ENCODE measurements at places on chromosomes 3 and 15.

- DNase-seq, result no peak
These were observed 23.3 kb downstream of the GRIP2 start for GRCh38 chr3:14516738-14517345.

DNA sequence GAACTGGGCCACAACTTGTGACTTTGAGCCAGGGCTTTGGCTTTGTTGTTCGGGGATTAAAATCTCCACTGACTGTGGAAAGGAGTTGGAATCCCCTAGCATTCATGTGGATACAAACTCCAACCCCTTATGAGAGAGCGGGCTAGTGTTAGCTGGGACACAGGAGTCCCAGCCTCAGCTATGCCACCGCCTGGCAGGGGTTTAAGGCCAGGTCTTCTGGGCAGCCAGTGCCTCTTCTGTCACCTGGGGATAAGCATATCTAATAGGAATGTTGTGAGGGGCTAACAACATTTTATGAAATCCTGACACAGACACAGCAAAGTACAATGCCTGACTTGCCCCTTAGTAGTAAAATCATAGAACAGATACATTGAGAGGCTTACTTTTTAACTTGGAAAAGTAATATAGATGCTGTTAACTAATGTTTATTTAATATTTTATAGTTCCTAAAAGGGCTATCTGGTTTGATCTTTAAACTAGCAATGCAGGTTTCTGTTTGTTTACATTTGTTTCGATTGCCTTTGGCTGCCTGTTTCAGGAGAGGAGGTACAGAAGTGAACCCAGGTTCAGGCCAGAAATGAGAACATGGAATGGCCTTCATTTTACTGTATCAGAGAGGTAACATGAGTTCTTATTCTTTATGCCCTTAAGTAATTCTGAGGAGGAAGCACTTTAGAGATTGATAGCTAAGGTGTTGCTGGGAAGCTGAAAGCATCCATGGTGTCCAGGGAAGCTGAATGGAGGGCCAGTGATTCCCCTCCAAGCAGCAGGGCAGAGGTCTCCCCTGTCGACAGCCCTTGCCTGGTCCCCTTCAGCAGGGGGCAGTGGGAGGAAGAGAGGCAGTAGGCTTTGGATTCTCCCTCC is 8.7 kb downstream of the GPR160 start:
- DNase-seq, result peak; percentile 82

DNA sequence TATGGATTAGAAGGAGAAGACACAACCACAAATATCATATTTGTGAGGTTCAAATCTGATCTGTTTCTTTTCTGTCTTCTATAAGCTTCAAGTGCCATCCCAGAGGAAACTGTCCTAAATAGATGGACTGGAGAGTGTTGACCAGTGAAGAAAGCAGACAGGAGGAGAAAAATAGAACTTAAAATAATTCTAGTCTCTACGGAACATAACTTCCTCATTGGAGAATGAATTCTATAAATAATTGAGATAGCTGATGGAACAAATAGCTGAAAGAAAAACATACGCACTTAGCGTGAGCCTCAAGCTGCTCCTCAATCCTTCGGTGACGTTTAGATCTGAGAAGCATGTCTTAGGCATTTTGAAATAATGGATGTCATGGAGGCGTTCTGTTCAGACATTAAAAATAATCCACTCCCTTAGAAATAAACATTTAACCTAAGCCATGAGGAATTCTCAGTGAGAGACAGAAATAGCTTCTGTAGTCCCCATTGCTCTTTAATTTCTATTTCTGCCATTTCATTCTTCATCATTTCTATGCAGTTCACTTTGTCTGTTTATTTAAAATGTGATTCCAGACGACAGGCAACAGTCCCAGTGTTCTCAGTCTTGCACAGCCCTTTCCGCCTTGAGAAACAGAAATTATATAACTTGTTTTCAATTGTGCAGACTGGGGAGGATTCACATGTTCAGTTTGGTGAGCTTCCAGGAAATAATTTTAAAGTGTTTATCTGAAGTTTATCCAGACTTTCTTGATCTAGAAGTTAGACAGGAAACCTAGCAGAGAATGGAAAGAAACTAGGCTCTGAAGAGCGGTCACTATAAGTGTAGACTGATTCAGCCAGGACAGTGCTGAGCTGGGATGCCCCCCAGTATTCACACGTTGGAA is 97.3 kb downstream of the NR1D2 start:
- DNase-seq, result no peak

GRCh38 chr3:132317229-132317948 is at the start of gene ACP3:
Gene ACP3 (plus strand): TSS chr3:132317407. CDS start chr3:132317457, 50 bp downstream.
- peak; percentile 48 for DNase-seq

DNA sequence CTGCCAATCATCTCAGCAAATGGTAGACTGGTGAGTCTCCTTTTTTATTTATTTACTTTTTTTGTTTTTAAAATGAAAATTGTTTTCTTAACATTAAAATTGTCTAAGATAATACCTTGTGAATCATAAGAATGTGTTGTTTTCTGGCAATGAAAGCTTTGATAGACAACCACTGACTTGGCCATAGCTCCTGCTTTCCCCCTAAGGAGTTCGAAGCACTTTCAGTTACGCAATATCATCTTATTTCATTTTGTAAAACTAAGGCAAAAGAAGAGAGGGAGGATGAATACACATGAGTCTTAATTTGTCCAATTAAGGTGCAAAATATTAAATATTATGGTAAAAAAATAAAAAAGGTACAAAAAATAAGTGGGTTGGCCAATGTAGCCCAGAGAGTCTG is 74.8 kb upstream of the PLCL2 start:
- no peak for DNase-seq

GRCh38 chr3:53724566-53724965 is 121.7 kb downstream of the CHDH start:
- no peak for DNase-seq

GRCh38 chr3:102002056-102002455 is 152.7 kb downstream of the NFKBIZ start:
- no peak for DNase-seq

GRCh38 chr15:97966924-97967620 is 6.6 kb downstream of the ARRDC4 start:
- no peak for DNase-seq
